ENCODE measurements at places on chromosomes 2 and 18.
A peak's percentile ranks its signal among the peaks of the same experiment; 100 is the strongest.

- peak; percentile 92 for DNase-seq
Observed at GRCh38 chr2:238974501-238975166, 126.7 kb downstream of the TWIST2 start.

DNA sequence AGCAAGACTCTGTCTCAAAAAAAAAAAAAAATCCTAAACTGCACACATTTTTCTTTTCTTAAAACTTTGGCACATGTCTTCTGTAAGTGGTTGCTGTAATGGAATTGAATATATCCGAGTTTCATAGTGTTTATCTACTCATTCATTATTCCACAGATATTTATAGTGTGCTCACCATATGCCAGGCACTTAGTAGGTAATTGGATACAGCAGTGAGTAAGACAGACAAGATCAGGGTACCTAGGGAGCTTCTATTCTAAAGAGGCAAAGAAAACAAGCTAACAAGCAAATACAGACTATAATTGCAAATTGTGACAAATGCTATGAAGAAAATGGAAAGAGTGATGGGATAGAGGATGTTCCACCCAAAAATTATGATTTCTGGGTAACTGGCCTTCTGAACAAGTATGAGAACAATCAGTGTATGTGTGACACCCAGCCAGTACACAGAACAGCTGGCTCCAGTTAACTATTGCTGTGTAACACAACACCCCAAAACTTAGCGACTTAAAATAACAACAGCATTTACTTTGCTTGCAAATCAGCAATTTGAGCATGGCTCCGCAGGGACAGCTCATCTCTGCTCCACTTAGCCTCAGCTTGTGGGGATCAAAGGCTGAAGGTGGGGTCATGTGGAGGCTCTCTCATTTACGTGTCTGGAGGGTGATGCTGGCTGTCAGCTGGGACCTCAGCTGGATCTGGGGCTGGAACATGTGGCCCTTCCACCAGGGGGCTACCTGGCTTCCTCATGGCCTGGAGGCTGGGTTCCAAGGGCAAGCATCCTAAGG, 224.9 kb downstream of the INSIG2 start:
- DNase-seq, result no peak

DNA sequence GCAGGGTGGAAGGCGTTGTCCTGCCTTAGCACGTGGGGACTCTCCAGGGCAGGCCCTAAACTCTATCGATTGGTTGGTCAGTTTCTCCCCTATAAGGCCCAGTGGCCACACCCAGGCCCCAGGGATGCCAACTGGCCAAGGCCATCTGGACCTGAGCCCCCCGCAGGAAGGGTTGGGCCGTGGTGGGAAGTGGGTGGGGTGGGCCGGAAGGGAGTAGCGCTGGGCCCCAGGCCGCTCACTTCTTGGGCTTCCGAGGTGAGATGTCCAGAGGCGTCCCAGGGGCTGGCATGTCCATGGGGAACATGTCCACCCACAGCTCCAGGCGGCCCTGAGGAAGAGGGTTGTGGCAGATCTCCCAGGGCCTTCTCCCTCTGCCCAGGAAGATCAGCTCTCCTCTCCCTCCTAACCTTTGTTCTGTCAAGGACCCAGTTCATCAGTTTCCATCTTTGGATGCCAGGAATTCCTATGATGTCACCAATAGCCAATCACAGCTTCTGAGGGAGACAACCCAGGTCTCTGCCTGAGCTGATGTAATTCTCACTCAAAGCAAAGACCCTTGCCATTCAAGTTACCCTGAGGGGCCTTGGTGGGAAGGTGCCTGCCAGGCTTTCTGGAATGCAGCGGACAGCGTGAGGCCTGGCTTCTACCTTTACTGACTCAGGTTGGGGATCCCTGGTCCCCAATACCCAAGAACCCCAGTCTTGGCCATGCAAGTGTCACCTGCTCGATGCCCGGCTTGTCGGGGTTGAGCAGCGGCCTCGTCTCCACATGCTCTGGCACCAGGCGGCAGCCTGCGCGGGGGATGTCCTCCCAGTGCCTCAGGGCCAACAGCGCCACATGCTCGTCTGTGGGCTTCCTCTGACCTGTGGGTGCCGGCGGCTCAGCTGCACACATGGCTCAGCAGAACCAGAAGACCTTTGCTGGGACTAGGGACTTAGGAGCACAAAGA, 14.4 kb downstream of the OTOF start:
- DNase-seq, result peak; percentile 38

GRCh38 chr2:204948024-204948763, 402.9 kb downstream of the PARD3B start:
- no peak for DNase-seq

- DNase-seq, result peak; percentile 79
Observed at GRCh38 chr2:58448065-58448507, 207.0 kb upstream of the FANCL start.

GRCh38 chr2:42937171-42937875, 144.9 kb upstream of the HAAO start:
- DNase-seq, result no peak
